ENCODE measurements at places on chromosomes 2 and 18.

DNA sequence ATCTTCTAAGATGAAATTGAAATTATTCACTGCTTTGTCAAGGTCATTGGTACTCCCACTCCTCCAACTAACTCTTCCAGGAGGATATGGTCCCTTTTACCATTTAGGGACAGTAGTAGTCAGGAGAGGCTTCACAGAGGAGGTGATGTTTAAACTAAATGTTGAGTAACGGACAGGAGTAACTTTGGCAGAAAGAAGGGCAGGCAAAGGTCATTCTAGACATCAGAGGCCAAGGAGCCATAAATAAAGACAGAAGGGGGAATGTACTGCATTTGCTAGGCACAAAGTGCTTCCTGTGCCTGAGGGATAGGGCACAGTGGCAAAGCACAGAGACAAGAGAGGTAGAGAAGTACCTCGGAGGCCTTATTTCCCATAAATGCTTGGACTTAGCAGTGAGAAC, 14.6 kb upstream of the ACMSD start:
- DNase-seq, result no peak

DNA sequence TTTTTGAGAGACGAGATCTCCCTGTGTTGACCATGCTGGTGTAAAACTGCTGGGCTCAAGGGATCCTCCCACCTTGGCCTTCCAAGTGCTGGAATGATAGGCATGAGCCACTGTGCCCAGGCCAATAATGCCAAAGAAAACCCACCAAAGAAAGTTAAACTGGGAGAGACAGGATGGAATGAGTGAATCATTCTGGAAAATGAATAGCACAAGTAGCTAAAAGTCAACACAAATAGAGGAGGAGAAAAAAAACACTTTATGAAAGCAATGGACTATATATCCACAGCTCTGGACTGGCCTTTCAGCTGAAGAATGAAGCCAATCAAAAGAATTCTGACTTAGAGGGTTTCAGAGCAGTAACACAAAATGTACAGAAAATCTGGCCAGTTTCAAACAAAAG, 23.9 kb downstream of the IAH1 start:
- DNase-seq, result no peak

DNA sequence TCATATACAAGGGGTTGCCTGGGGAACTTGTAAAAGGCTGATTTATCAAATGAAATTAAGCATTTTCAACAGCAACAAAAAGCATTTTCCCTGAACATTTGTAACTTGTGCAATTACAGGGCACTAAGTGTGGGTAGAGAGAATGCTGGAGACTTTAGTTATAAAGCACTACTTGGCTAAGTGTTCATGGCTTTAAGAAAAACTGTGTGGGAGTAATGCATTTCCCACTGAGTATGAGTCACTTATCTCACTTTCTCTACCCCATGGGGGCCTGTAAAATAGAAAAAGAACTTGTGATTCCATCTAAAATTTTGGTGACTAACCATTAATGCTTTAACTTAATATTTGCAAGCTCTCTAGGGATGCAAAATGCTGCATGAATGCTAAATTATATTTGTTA, 193.4 kb downstream of the CCDC102B start:
- DNase-seq, result no peak

DNA sequence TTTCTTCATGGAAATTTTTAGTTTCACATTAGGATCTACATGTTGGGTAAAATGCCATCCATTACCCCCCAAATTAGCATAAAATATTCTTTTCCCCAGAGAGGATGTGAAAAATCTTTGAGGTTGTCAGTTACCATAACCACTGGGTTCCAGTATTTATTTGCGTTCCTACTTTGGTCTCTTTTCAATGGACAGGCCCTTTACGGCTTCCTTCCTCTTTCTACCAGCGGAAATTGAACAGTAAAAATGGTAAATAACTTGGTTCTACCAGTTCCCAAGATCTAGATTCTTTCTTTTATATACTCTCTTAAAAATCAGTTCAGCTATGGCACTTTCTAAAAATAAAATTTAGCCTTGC, 169.2 kb upstream of the APCDD1 start:
- no peak for DNase-seq

DNA sequence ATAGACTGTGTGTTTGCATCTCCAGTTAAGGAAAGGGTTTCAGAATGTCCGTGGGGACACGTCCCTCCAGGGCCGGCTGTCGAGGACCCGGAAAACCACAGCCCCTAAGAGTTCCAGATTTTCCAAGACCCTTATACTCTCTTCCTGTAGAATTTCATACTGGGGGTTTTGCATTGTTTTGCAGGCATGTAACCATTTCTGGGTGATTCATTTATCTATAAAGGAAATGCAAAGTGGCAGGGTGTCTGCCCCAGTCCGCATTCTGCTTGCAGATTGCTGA, 8.5 kb downstream of the SP9 start:
- DNase-seq, result no peak

DNA sequence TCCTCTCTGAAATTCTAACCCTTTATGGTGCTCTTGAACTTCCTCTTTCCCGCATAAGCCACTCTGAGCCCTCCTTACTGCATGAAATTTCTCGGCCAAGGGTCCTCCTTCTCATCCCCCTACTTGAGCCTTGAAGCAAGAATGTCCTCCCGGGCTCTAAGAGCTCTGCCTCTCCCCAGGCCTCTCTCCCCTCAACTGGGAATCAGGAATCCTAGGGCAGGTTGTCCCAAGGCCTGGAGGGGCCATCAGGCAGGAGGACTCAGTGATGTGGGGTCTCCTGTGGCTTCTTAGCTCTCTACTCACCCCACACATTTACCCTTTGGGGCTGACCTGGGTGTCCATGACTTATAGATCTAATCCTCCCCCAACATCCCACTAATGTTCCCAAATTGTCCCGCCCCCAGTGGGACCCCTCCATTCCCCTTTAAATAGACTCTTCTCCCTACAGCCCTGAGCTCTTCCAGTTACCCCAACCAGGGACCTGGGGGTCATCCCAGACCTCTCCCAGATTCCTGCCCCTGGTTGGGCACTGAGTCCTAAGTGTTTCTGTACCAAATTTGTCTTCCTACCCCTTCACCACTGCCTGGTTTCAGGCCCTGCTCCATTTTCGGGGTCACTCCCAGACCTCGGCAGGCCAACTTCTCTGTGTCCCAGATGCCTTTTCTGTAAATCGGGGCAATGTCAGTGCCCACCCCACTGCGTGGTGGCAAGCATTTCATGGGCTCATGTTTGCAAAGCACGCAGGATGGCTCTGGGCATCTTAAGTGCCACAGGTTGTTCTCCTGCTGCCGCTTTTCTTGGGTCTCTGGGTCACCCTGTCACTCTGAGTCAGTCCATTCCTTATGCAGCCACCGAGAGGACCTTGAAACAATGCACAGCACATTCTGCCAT, 171.2 kb downstream of the ASB1 start:
- no peak for DNase-seq

DNA sequence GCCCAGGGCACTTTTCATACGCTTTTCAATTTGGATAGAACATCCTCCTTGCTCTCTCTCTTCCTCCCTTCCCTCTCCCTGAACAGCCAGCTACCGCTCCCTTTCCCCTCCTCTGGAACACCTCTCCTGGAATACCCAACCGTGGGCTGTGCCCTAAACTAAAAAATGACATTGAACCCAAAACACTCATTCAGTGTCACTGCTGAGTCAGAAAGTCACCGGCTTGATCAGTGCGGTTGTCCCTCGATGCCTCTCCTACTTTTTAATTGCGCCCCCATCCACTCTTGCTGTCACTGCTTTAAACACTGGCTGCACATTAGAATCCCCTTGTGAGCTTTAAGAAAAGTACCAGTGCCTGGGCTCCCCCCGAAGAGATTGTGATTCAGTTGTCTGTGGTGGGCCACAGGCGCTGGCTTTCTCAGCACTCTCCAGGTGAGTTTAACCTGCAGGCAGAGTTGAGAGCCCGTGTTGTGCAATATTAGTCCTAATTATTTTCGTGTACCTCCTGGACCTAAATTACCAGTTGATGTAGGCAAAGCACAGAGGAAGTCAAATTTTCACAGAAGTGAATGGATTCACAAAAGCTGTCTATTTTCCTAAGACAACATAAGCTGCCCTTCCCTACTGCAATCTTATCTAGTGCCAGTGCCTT, 302.0 kb downstream of the PRKCE start:
- no peak for DNase-seq
